ENCODE measurements at places on chromosomes 7 and 10.

GRCh38 chr10:104209575-104210198 is 22.5 kb downstream of the CFAP43 start:
- peak; percentile 12 for DNase-seq

GRCh38 chr10:42754155-42755027 is 28.2 kb upstream of the BMS1 start:
- no peak for DNase-seq

DNA sequence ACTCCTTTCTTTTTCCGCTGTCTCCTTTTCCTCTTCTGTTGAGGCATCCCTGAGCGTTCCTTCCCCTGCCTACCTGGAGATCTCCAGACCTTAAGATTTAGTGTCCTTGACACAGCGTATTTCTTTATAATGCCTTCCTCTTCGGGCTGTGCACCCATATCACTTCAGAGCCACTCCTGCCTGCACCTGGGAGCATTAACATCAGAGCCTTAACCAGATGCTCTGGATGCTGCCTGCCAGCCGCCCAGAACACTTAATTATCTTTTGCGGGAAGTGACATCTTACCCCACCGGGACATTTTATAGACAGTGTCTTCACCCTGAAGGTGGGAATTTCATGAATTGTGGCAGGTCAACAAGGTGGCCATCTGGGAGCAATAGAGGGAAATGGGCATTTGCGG is 24.2 kb downstream of the UBTD1 start:
- DNase-seq, result no peak

- DNase-seq, result no peak
Observed at GRCh38 chr10:80411267-80411668, 2.9 kb downstream of the PRXL2A start.

GRCh38 chr10:35637462-35637861 is 4.6 kb downstream of the FZD8 start:
- DNase-seq, result no peak

GRCh38 chr7:21450941-21451340 is 23.1 kb downstream of the SP4 start:
- no peak for DNase-seq

DNA sequence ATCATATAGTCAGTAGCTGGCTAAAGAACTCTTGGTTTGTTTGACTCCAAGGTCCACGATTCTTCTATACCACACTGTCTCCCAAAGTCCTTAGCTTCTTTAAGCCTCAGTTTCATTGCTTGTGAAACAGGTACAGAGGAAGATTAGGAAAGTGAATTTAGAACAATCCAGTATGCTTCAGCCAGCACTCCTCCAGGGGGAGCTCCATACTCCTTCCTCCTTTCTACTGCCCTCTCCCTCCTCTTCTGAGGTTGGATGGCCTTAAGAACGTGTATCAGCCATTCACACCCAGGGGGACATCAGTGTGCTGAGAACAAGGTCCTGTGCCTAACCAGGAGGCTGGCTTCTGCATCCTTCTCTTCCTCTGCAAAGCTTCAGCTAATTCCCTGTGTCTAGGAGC is 54.8 kb upstream of the CALD1 start:
- DNase-seq, result no peak

DNA sequence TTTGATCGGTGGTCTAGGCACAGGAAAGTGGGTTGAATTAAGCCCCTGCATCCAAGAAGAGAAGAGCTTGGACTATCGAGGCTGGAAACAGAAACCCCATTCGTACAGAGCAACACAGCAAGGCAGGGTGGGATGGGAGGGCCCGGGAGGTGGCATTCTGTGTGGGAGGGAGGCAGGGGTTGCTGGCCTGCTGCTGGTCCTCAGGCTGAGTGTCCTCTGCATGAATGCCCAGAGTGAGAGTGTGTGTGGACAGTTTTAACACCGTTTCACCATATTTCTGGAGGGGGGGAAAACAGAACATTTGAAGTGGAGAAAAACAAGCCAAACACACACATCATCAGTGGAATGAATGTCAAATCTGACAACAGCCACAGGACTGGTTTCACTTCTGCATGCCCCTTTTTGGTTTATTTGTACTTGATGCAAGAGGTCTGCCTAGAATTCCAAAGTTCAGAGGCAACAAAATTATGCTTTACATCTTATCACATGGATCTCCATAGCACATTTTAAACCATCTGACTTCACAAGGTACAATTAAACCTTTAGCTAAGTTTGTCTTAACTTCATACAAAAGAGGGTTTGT is 11.1 kb upstream of the ENO4 start:
- DNase-seq, result no peak

DNA sequence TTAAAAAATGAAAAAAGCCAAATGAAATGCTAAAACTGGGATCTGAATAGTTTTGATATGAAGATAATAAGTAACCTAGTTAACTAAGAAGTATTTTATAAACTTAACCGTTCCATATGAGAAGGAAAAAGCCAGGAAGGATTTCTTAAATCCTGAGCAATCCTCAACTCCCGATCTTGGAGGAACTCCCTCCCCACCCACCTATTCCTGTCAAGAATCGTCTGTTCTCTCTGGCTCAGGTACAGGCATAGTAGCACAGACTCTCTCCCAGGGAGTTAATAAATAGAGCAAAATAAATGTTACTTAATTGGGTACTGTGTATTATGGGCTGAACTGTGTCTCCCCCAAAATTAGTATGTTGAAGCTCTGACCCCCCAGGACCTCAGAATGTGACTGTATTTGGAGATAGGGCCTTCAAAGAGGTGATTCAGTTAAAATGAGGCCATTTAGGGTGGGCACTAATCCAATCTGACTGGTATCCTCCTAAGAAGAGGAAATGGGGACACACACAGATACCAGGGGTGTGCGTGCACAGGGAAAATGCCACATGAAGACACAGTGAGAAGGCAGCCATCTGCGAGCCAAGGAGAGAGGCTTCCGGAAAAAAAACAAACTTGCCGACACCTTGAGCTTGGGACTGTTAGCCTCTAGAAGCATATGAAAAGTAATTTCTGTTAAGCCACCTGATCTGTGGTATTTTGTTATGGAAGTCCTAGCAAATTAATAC is 28.7 kb downstream of the PUS7 start:
- no peak for DNase-seq

DNA sequence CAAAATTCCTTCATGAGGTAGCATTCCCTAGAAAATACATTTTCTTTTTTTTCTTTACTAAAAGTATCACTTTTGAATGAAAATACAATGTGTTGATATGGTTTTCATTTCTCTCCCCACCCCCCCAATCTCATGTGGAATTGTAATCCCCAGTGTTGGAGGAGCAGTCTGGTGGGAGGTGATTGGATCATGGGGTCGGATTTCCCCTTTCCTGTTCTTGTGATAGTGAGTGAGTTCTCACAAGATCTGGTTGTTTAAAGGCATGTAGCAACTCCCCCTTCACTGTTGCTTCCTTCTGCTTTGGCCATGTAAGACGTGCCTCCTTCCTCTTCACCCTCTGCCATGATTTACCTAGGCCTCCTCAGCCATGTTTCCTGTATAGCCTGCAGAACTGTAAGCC is 790.3 kb upstream of the KCND2 start:
- no peak for DNase-seq

DNA sequence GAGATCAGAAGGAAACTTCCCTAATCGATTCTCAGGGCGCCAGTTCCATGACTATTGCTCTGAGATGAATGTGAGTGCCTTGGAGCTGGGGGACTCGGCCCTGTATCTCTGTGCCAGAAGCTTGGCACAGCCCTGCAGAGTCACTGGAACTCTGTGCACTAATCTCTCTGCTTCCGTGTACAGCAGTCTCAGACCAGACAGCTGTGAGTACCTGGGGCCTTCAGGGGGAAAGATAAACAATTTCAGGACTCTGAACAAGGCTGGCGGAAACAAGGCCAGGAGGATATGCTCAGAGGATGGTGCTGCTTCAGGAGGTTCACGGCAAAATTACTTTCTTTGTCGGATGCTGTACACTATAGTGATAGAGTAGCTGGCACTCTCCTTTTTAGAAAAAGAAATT is 131.7 kb upstream of the PRSS58 start:
- DNase-seq, result no peak

- no peak for DNase-seq
Observed at GRCh38 chr10:36499693-36500092, 625.7 kb upstream of the ANKRD30A start.

DNA sequence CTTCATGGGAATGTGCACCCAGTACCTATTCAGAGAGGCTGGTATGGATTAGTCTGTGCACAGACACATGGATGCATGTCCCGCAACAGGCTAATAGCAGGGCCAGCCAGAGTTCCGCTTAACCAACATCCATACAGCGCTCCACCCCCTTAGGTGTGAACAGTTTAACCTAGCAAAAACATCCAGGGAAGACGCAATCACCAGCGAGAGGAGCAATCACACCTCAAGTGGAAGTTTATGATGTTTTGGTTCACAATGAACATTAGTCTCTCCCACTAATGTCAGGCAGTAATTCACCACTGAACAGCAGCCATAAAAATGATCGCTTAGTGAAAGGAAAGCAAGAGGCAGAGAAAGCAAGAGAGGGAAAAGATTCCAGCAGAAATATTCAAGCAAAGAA is 91.1 kb downstream of the PLXNA4 start:
- DNase-seq, result no peak

DNA sequence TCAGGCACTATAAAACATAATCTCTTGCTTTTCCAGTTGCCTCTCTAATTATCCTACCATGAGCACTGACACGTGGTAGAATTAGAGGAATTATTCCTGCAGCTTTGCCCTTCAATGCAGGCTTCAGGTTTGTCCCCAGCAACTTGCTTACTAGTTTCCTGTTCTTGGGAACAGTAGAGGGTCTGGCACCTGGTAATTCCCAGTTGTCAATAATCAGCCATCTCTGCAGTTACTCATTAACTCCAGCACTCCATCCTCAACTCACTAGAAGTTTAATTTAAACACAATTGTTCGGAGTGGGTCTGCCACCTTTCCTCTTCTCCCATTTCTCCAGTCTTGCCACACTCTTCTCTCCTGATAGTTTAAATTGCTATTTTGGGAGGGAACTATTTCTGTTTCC is 324.3 kb upstream of the KIAA1217 start:
- DNase-seq, result no peak

GRCh38 chr7:20229081-20229480 is 11.9 kb upstream of the MACC1 start:
- DNase-seq, result no peak

- no peak for DNase-seq
Observed at GRCh38 chr10:48740015-48740707, 55.5 kb downstream of the WDFY4 start.

DNA sequence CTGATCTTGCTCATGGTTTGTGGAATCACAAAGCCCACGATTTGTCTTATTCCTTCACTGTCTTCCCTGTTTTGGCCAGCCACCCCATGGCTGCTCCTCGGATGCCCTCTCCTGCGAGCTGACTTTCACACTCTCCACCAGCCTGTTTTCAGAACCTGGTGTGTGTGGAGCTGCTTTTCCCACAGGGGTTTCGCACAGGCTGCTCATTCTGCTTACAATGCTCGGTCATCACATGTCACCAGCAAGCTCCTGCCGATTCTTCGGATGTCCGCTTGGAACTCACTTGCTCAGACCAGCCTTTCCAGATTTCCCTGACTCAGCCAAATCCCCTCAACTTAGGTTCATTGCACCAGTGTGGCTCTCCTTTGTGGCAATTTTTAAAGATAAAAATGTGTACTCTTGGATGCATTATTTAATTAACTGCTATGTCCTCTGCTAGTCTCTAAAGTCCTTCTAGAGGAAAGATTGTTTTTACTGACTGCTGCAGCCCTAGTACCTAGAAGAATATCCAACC is 1018.6 kb upstream of the LRRTM3 start:
- no peak for DNase-seq

DNA sequence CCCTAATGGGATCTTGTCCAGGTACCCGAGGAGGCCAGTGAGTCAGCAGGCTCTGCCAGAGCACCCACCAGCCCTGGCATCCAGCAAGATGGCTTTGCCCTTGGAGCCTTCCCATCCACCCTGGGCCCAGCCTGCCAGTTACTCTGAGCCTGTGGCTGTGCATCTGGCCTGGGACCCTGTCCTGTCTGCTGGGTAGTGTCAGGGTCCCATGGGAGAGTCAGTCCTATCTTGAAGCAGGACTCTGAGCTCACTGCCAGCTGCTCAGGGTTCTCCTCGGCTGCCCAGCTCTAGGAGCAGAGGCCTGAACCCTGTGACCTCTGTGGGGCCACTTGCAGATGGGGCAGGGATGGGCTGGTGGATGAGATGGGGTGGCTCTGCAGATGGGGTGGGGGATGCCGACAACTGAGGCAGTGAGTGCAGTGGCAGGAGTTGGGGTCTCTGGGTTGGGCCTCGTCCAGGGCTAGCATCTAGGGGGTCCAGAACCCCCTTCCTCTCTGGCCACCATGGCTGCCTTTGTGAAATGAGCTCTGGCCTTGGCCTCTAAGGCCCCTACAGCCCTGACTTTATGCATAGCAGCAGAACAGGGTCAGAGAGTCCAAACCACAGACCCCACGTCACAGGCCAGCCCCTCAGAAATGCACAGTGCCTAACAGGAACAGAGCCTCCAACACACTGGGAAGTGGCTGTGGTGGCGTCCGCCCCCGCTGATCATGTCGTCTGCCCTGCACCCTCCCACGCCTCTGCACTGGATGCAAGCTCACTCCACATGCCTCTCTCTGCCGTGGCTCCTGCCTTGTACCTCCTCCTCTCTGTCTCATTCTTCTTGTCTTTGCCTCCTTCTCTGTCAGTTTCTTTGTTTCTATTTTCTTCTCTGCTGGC is 88.1 kb upstream of the RET start:
- DNase-seq, result no peak

GRCh38 chr7:154918266-154918665 is 84.7 kb downstream of the PAXIP1 start:
- DNase-seq, result no peak

DNA sequence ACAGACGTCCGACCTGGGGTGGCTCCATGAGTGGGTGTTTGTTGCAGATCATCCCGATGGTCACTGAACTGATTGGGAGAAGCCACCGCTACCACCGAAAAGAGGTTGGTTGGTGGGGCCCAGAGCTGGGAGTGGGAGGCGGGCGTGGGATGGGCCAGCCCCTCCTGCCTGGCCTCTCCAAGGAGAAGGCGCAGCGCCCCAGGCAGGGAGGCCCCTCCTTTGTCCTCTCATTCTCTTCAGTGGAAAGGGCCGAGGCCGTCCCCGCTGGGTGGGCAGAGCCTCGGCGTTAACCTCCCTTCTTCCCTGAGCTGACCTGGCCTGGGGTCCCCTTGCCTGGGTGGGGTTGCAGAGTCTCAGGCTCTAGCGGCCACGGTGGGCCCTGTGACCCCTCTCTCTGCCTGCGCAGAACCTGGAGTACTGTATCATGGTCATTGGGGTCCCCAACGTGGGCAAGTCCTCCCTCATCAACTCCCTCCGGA is 5.2 kb downstream of the MTG1 start:
- no peak for DNase-seq

Data from stimulated activated CD4-positive, alpha-beta T cell treated with anti-CD3 and anti-CD28 coated beads, Interleukin-1b, Interleukin-23, amount 100 ng/mL, for 1 hour (primary cell).